Fibroblast of skin of abdomen (primary cell): ENCODE measurements at places on chromosomes 7 and 10.

- DNase-seq: no peak
These were observed 5.2 kb downstream of the AGAP3 start for GRCh38 chr7:151091431-151091830.

- DNase-seq: peak; percentile 10
These were observed 122.0 kb downstream of the TRRAP start for GRCh38 chr7:99000196-99000903.

DNA sequence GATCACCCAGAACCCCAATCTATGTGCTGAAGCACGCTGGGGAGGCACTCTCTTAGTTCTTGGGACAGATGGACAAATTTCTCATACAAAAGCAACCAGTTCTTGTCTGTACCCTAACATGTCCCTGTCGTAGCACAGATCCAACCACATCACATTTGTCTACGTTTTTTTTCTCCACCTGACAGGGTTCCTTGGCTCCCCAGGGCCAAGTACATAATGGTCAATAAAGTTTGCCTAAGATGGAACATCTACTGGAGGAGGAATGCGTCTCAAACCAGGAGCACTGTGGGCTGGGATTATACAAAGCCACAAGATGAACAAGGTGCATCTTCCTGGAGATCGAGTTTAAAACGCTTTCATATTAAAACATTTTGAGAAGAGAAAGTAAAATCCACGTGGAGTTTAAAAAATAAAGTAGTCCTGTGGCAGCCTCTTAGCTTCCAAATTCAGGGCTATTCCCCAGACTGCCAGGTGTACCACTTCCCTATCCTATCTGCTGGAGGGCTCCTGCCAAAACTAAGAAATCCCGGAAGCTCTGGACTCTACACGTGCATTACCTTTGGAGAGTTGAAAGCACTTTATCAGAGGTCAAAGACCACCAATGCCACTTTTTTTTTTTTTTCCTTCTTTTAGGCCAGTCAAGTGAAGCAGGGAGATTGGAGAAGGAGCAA is 1.4 kb downstream of the TMEM243 start:
- DNase-seq: no peak

GRCh38 chr7:54546081-54546985 is 4.2 kb downstream of the VSTM2A start:
- no peak for DNase-seq

DNA sequence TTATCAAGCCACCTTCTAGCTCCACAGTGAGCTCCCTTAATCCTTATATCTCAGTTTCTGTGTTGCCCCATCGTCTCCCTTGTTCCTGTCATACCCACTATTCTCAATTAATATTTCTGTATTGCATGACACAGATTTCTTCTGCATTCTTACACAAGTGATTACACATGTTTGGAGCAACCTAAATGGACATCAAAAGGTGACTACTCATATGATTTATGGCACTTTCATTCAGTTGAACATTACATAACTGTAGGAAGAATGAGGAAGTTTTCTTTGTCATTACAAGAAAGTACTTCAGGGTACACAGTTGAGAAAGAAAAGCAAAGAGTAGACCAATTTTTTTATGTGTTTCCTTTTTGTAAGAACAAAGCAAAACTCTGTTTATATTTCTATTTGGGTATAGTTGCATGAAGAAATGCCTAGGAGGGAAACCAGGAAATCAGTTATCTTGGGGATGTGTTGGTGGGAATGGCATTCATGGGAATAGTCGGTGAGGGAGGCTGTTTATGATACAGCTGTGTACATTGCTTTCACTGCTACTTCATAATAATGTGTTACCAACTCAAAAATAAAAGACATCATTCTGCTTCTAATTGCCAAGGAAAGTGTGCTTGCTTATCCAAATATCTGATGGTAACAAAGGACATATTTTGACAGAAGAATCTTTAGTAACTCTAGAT is 23.6 kb upstream of the PRSS37 start:
- DNase-seq: no peak

- no peak for DNase-seq
These were observed 78.5 kb upstream of the FRMD4A start for GRCh38 chr10:14409247-14409646.

GRCh38 chr10:11381023-11381422 is 230.4 kb downstream of the USP6NL start:
- no peak for DNase-seq

DNA sequence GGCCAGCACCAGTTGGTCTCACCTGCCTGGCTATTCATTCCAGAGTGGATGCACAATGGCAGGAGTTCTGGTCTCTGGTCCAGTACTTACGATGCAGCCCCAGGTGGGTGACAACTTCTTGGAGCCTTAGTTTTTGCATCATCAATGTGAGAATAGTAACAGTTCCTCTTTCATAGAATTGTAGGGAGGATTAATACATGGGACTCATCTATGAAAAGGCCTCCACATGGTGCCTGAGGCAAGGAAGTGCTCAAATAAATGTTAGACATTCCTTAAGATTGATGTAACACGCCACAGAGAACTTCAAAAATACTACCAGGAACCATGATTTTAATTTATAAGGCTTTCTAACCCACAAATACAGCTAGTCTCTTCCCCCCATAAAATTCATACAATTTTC is 120.1 kb upstream of the CHST15 start:
- DNase-seq: no peak

DNA sequence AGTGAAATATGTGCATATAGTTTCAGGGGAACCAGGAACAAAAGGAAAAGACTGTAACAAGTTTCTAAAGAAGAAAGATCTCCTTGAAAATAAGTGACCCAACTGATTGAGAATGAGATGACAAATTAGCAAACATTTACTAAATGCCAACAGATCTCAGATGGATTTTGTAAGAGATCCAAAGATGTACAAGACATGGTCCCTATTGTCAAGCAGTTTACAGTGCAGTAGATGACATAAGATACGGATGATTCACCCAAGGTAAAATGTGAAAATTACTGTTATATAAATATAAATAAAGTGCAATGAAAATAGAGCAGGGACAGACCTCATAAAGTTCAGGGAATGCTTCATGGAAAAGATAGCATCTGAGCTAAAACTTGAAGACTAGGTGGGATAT is 121.5 kb upstream of the FZD1 start:
- no peak for DNase-seq

GRCh38 chr10:31166606-31167005 is 134.9 kb upstream of the ZNF438 start:
- DNase-seq: no peak

DNA sequence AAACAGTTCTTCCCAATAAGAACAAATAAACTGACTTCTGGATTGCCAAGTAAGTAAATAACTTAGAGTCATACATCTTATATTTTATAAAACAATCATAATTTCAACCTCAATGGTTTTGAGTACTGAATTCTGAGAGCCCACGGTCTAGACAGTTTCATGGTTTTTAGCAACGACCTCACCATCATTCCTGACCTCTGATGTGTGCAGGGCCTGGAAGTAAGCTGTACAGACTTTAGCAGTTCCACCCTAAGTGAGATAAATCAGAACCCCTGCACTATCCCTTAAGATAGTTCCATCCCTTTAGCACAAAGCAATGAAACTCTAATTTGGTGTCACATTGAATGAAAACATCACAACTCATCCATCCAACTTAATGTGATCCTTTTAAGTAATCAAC is 86.0 kb downstream of the NEBL start:
- peak; percentile 24 for DNase-seq

GRCh38 chr10:36148207-36148606 is 506.1 kb upstream of the FZD8 start:
- no peak for DNase-seq

DNA sequence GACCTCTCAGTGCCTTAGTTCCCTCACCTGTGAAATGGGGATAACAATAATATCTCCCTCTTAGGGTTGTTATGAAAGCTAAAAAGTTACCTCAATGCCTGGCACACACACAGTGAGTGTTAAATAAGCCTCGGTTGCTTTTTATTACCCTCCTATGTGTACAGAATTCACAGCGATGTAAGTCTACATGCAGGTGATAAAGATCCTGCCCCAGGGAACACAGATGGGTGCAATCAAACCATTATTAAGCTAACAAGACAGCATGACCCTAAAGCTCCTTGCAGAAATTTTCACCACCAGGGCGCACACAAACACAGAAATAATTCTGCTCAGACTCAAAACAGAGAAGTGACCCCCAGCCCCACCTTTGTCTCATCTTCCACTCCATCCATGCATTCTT is 261.9 kb downstream of the SNX10 start:
- DNase-seq: no peak

GRCh38 chr7:71343039-71343438 is 211.1 kb downstream of the GALNT17 start:
- no peak for DNase-seq

DNA sequence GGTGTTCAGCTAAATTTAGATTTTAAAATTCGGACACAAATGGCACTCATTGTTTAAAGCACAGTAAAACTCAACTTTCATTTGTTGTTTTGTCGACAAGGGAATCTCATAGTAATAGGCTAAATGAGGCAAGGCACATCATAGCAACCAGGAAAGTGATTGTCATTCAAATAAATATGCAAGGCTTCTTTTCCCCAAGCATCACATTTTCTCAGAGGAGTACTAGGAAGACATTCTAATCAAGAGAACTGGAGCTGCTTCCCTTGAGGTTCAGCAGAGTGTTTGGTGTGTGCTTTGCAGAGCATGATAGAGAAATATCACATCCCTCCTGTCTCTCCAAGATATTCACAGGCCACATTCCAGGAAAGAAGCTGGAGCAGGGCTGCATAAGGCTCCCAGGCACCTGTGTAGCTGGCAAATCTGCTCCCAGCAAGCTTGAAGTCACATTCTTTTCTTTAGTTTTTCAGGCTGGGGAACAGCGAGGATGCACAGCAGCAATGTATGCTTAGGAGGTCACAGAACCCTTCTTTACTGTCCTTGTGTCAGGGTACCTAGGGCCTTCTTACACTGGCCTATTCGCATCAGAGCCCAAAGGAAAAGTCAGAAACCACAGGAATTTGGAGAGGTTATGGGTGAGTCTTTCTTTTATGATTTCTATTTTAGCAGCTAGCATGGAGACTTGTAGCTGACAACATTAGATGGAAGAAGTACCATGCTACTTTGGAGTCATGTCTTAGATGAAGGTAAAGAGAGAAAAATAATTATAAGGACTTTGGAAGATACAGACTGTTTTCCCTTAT is 95.9 kb upstream of the HDAC9 start:
- peak; percentile 21 for DNase-seq

DNA sequence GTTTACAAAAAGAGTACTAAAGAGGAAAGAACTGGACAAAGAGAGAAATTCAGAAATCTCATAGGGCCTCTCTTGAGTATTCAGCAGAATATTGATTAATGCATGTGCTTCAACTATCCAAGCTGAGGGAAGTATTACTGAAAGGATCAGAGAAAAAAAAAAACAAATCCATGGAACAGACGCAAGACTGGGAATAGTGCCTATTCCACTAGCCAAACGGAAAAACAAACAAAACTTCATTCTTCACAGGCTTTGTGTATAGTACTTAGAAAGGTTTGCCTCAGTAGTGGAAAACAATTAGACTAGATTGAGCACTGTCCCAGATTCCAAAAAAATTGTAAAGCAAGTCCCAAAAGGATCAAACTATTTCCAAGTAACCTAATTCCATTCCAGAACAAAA is 106.2 kb downstream of the TFEC start:
- no peak for DNase-seq

DNA sequence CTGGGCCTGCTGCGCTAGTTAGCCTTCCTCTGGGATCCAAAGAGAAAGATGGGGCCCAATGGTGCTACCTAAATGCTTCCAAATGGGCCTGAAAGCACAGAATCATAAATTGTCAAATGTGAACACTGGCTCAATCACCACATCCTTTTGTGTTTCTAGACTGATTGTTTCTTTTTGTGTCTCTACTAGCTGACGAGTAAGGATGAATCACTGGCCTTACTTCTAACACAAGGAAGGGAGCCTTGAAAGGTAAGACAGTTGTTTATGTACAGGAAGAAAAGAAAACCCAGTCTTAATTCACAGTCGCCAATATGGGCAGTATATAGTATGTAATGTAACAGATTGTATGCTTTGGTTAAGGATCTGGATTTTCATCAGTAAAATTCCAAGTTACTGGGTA is 89.5 kb downstream of the ZNF92 start:
- DNase-seq: no peak

DNA sequence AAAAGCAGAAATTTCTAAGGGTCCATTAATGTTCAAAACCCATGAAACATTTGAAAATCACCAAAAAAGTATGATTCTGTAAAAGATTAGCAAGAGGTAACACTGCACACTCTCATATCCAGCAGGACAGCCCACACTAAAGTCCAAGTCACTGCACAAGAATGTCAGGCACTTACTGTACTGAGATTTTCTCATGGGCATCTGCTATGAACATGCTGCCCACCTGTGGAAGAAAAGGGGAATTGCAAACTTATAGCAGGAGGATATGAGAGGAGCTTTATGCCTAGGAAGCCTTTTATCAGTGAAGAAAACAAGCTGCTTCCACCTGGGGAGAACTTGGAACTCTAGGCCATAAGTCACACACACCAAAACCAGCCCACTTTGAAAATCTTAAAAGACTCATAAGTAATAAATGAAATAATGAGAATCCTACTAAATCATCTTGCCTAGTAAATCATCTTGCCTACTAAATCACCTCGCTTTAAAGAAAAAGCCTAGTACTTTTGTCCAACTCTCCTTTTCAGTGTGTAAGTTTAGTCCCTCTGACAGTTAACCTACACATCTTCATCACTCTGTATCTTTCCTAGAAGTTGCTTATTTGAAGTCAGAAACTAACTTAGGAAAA is 46.1 kb downstream of the ARMH3 start:
- peak; percentile 89 for DNase-seq
